Articular chondrocyte of knee joint (primary cell): ENCODE measurements at places on chromosomes 2 and 18. TPM values are rescaled to one million over a fixed set of nuclear protein-coding genes. Genes with fewer than 3 reads are reported as not detected.

Gene EVX2
- total RNA-seq = not detected in 2 replicates

Gene CD8B2
- 0.13 and 0.43 TPM in 2 replicates for total RNA-seq

Gene MFSD6
- total RNA-seq = 3.9 and 8.9 TPM in 2 replicates

Gene SLC4A5
- total RNA-seq = 2.2 and 2.7 TPM in 2 replicates

Gene IL36G
- not detected in 2 replicates for total RNA-seq

Gene RAB17
- total RNA-seq = 0.11 and 0.52 TPM in 2 replicates

Gene ANTXR1
- total RNA-seq = 393 and 403 TPM in 2 replicates

Gene AQP12A
- total RNA-seq = not detected in 2 replicates

Gene BMP10
- not detected in 2 replicates for total RNA-seq

Gene FOXD4L1
- 0.11 and 0.26 TPM in 2 replicates for total RNA-seq

Gene CXCR4
- total RNA-seq = 0.13 and 0.22 TPM in 2 replicates

Gene C2orf81
- total RNA-seq = 1.3 and 1.7 TPM in 2 replicates

Gene IL37
- total RNA-seq = not detected in 2 replicates

Gene TXNDC9
- total RNA-seq = 81.9 and 94.6 TPM in 2 replicates

Gene ALPI
- not detected in 2 replicates for total RNA-seq

Gene TUBB8B
- not detected in 2 replicates for total RNA-seq

Gene CD8B
- 0.22 TPM in 1 of 2 replicates, not detected in the other for total RNA-seq

Gene WNT6
- total RNA-seq = not detected in 2 replicates

Gene CPS1
- 28.2 and 37.2 TPM in 2 replicates for total RNA-seq
